Memory B cell (primary cell): ENCODE measurements at places on chromosomes 13 and 19.

- no peak for DNase-seq
These were observed 225.2 kb upstream of the TMTC4 start for GRCh38 chr13:100899720-100900316.

- no peak for DNase-seq
These were observed 6.2 kb upstream of the SLC25A41 start for GRCh38 chr19:6439743-6440142.

- DNase-seq, result no peak
These were observed 44.2 kb downstream of the SERTM1 start for GRCh38 chr13:36717966-36718545.

DNA sequence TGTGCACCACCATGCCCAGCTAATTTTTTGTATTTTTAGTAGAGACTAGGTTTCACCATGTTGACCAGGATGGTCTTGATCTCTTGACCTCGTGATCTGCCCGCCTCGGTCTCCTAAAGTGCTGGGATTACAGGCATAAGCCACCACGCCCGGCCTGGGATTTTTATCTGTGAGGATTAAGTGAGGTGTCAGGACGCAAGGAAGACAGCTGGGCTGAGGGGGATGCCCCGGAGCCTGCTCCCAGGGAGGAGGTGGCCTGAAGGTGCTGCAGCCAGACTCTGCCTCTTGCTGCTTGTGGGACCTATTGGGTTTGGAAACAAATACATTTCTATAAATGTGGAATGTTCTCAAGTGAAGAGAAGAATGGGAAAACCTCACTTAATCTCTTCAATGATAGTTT, 131.6 kb downstream of the OLFM4 start:
- no peak for DNase-seq

- no peak for DNase-seq
These were observed 71.7 kb downstream of the STK24 start for GRCh38 chr13:98505217-98505616.

- DNase-seq, result no peak
These were observed 2.0 kb downstream of the SPRY2 start for GRCh38 chr13:80338781-80339562.

DNA sequence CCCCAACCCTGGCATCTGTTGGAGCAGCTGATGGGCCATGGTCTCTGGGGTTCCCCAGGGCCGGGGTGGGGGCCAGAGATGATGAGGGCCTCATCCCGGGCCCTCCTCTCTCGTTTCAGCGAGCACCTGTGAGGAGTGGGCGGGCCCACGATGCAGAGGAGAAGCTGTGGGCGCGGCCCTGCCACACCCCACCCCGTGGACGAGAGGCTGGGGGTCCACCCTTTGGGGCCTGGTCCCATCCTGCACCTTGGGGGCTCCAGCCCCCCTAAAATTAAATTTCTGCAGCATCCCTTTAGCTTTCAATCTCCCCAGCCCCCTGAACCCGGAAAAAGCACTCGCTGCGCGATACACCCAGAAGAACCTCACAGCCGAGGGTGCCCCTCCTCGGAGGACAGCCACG, 5.6 kb downstream of the HMG20B start:
- DNase-seq, result no peak

DNA sequence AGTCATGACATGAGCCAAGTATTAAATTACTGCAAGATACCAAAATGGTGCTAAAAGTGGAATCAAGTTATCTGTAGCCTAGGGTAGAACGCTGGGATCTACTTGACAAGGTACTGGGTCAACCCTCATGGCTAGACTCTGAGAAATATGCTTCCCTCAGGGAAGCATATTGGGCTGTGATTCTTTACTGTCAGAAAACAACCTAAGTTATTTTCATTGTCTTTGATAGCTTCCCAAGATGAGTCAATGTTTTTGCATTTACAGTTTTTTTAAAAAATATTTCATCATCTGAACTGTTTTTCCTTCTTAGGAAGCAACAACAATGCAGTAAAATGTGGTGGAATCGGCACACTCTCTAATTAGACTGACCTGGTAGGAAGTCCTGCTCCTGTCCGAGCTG, 218.0 kb downstream of the RGCC start:
- no peak for DNase-seq

- no peak for DNase-seq
These were observed 4.4 kb downstream of the CCDC61 start for GRCh38 chr19:45999653-46000121.

- DNase-seq, result no peak
These were observed 97.3 kb downstream of the AKAP11 start for GRCh38 chr13:42369071-42369797.

DNA sequence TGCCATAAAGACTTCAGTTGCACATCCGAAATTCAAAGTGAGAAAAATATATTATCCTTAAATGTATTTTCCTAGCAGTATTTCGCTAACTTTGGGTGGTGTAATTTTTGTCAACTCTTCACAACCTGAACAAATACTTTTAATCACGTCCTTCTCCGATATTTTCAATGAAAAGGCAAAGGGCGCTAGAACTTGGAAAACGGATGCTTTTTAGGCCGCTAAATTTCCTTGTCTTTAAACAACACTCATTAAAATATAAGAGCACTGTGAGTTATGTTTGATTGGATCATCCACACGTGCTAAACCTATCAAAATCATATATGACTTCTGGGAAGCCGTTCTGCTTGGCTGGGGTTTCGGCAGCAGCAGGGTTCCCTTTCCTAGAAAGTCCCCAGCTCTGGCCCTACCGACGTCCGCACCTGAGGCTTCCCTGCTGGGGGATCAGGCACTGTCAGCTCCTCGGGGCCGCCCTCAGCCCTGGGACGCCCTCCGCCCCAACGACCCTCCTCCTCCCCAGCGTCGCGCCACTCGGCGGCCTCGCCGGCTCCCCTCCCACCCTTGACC, 462 bp upstream of the MPHOSPH8 start:
- no peak for DNase-seq

GRCh38 chr13:57933606-57934005, 302.1 kb downstream of the PCDH17 start:
- no peak for DNase-seq
